CD14-positive monocyte (primary cell): ENCODE measurements at places on chromosomes 3 and 15.

GRCh38 chr3:28951772-28952556 lies 328.9 kb upstream of the RBMS3 start:
- DNase-seq: peak; percentile 10

- no peak for DNase-seq
Observed at GRCh38 chr3:66138336-66139313, 82.2 kb upstream of the SLC25A26 start.

- no peak for DNase-seq
Observed at GRCh38 chr3:15645246-15645645, 43.7 kb downstream of the BTD start.

GRCh38 chr3:129809297-129809696 lies 84.2 kb downstream of the TMCC1 start:
- DNase-seq: no peak

GRCh38 chr3:72006631-72007556 lies 221.9 kb upstream of the PROK2 start:
- DNase-seq: no peak

- DNase-seq: no peak
Observed at GRCh38 chr3:57743496-57743895, 12.6 kb upstream of the SLMAP start.

DNA sequence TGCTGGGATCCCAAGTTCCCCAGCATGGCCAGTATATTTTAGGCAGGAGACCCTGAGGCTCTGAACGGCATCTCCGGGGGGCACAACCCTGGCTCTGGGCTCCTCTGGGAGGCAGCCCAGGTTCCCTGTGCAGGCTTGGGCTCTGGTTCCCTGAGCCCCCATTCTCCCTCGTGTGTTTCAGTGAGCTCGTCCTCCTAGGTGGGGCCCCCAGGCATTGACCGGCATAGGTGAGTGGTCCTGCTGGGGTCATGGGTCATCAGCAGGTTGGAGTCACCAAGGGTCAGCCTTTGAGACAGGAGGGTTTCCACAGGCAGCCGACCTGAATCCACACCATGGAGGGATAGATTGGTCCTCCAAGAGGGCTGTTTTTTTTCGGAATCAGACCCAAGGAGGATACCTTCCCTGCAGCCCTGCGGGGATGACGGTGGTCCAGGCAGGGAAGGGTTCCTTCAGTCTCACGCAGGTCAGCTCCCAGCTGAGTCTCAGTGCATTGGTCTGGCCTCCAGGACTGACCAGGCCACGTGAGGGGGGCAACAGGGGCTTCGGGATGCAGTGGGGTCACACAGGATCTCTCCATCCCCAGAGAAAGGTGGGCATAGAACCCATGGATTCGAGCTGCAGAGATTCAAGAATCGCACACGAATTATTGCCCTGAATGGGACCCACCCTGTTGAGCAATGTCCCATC lies 226.0 kb downstream of the SNRPN start:
- DNase-seq: no peak
